ENCODE measurements at places on chromosomes 2 and 18.

DNA sequence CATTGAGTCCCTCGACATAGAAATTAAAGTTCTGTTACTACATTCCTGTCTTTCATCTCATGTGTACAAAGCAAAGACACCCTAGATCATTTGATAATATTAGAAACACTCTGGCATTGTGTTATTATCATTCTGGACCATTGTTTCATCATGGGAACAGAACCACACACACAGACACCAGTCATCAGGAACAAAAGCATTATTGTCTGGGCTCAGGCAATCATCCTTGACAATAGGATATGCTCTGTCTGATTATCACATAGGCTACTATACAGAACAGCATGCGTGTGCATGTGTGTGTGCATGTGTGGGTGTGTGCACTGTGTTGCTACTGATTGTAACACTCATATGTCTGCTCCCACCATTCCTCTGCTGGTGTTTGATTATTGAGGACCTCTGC lies 242.5 kb downstream of the SH3BP4 start:
- DNase-seq: no peak

GRCh38 chr2:205089958-205090357 lies 544.7 kb downstream of the PARD3B start:
- no peak for DNase-seq

DNA sequence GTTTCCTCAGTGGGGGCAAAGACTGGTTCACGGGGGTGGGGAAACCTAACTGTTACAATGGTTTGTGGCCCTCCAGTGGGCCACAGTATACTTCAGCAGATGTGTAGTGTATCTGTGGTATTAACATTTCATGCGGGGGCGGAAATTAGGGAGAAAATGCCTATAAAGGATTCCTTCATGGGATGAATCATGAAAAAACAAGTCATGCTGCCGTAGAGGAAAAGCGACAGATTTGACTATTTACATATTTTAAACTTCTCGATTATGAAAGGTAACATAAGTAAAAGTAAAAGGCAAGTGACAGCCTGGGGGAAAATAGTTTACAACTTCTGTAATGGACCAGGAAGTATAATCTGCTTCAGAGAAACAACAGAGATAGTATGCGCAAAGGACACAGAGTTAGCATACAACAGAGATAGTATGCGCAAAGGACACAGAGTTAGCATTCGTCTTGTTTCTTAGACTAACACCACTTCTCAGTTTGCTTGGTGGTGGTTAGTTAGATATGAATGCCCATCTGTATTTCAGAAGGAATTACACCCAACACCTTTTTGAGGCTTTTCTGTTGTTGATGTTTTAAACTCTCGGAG lies 41.1 kb downstream of the MRPS9 start:
- no peak for DNase-seq

GRCh38 chr2:235418918-235419317 lies 74.9 kb upstream of the AGAP1 start:
- no peak for DNase-seq

DNA sequence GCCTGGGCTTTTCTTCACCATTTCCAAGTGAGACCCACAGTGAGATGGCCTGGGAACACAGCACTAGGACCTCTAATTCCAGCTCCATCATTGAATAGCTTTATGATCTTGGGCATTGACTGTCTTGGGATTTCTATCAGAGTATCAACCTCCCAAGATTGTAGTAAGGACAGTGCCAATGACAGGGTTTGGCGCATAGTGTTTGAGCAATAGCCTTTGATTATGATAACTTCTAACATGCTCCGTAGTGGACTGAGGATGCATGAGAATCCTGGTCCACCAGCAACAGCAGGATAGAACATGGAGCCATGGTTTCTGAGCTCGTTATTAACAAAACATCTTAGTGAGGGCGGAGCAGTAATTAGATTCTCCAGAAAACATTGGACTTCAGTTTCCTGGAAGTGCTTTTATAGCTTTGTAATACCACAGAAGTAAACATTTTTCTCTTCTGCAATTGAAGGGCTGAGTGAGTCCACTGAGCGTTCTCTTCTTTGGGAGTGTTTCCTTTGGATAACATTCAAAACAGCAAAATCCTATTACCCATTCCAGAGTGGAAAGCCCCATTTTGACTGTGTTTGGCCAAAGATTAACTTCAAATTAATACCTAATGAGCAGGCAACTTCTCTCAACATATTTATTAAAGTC lies 63.7 kb downstream of the IL1R2 start:
- DNase-seq: no peak

DNA sequence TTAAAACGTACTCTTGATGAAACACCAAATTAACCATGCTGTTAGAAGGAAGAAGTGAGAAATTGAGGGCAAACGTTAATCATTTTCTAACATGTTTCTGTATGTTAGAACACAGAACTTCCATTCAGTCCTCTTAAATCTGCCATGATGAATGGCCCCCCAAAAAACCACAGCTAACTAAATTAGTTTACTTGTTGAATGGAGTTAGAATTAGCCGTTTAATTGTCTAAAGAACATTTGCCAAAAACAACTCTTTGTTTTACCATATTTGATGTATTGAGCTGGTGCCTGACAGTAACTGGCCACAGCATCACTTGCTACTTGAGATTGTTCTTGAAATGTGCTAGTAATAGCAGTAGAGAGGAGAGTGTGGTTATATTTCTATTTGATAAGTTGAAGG lies 12.7 kb downstream of the CCNYL1 start:
- no peak for DNase-seq

DNA sequence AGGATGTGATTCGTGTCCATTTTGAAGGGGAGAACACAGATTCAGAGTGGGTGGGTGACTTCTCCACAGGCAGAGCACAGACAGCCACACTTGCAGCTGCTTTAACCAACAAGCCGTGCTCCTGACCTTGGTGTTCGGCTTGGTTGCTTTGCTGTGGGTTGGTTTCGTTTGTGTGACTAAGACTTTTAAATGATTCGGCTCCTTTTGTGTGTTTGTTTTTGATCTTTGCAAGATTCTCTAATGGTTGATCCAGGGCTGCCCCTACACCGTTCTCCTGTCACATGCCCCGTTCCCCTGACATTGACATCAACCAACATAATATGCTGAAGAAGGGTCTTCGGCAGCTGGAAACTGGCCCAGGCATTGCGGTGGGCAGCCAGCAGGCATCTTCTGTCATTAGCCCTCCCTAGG lies 95.9 kb upstream of the MBOAT2 start:
- no peak for DNase-seq

GRCh38 chr2:76556018-76556417 lies 845.3 kb upstream of the GCFC2 start:
- DNase-seq: no peak

DNA sequence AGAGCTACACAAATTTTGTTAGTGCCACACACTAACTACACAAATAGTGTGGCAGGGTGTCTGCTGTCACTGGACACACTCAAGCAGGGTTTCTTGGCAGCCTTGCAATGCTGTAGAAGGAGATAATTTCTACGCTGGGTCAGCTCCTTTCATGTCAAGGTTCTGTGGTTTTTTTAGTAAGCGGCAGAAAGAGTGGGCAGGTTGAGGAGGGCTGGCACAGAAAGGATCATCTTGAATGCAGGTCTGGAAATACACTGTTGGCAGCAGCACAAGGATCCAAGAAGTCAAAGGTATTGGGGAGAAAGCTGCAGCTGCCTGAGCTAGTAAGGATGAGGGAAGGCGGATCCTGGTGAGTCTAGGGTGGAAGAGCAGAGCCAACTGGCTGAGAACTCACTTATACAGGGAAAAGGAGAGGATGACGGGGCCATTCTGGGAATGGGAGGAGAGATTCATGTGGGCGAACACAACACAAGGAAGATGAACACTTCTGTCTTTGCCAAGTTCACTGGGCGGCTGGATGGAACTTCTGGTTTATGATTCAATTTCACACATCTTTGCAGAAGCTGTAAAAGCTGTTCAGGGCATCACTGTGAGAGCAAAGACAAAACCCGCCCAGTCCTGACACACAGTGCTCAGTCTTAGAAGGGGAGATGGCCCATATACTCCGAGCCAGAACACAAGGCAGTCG lies 16.9 kb upstream of the CYRIA start:
- DNase-seq: no peak

- no peak for DNase-seq
Observed at GRCh38 chr18:76426737-76427305, 68.2 kb downstream of the ZNF516 start.

DNA sequence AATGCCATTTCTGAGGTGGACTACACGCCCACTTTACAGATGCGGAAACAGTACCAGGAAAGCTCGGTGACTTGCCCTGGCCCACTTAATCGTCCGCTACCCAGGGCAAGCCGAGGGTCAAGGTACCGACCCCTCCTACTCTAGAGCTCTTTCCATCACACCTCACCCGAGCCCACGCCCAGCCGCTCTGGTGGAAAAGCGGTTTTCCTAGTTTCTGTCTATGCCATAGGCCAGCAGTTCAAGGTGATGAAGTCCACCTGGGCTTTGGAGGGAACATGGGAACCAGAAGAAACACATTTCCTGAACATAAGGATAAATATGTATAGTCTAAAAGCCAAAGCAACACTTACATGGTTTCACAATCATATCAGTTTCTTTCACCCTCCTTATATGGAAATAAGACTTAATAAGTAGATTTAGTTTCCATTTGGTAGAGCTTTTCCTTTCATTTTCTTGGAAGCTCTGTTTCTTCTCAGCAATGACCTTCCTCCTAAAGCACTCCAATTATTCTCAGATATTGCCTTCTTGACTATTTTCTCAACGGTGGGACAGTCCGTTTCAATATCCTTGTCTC lies 567 bp downstream of the VWA3B start:
- no peak for DNase-seq

- DNase-seq: no peak
Observed at GRCh38 chr2:19369341-19369955, 11.0 kb upstream of the OSR1 start.

DNA sequence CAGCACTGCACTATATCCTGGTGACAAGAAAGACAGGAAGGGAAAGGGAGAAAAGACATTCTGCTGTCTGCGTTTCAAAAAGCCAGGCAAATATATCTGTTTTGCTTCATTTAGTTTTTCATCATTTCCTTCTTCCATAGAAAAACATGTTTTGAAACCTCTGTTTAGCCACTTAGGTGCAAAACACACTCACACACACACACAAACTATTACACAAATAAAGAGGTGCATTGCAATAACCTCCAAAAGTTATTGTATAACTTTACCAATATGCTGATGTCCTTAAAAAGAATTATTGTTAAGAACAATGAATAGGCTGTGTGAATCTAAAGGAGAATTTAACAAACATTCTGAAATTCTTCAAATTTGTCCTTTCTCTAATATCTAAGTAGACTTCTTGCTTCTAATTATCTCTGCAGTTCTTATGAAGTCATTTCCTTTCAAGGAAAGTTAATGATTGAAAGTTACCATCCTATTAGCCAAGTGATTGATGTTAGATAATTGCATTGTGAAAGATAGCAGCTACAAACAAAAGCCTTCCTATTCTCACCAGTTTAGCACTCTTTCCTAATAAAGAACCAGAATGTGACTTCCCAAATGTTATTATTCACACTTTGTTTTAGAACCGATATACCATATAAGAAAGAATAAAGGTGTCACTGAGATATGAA lies 516.7 kb downstream of the KCNJ3 start:
- DNase-seq: no peak

DNA sequence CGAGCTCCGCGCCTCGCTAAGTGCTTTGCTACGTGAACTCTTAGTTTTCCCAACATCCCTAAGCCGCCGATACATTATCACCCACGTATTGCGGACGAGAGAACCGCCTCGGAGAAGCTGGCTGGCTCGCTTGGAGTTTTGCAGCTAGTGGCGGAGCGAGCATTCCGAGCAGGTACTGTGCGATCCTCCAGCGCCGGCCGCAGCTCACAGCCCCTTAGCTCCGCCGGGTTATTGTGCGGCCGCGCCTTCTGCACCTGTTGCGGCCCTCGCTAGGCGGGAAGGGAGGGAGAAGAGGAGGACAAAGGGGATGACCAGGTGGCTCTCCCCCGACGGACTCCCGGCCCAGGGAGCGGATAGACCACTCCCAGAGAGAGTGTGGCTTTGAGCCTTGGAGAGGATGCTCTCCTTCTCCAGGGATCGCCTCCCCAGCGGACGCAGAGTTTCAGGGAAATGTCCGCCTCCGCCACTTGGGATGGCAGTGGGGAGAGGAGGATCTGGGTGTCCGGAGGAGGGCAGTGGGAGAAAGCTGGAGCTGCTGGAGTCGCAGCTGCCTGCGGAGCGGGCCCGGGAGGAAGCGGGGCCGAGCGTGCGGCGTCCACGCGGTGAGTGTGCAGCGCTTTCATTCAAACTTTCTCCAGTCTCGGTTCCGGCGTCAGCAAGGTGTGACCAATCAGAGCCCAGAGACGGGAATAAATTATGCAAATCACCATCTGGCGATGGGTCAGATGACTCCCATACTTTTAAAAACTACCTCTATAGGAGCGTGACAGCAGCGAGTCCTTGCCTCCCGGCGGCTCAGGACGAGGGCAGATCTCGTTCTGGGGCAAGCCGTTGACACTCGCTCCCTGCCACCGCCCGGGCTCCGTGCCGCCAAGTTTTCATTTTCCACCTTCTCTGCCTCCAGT lies at the start of gene LIPG:
TSS of gene LIPG (plus strand) at position 769 of the 905 bp plus-strand sequence. CDS start 252 bp downstream, outside the sequence.
- no peak for DNase-seq

GRCh38 chr2:190562121-190562520 lies 27.6 kb upstream of the NEMP2 start:
- no peak for DNase-seq

- DNase-seq: no peak
Observed at GRCh38 chr2:67652679-67653078, 255.5 kb downstream of the ETAA1 start.

DNA sequence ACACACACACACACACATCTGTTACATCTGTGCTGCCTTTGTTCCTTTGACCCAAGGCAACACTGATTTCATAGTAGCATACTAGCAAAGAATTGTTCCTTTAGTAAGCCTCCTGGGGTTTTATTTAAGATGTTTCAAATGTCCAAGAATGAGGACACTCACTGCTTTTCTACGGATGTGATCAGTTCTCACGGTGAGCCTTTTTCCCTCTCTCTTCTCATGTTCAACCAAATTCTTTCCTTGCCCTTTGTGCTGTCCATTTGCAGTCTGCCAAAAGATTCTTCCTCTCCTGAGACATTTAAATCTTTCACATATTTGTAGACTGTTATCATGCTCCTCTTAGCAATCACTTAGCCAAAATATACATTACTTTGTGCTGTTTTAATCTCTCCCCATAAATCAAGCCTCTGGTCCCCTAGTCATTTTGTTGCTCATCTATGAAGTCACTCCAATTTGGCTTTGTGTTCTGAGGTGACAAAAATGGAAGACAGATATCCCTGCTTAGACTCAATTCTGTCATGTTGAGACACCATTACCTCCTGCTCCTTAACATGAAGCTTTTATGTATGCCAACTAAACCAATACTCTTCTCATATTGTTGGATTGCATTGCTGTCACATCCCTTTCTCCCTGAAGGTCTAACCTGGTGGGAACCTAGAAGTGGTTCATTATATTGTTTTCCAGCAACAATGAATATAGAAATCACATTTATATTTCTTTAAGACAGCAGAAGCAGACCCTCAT lies 1605.3 kb upstream of the ACVR2A start:
- DNase-seq: no peak

DNA sequence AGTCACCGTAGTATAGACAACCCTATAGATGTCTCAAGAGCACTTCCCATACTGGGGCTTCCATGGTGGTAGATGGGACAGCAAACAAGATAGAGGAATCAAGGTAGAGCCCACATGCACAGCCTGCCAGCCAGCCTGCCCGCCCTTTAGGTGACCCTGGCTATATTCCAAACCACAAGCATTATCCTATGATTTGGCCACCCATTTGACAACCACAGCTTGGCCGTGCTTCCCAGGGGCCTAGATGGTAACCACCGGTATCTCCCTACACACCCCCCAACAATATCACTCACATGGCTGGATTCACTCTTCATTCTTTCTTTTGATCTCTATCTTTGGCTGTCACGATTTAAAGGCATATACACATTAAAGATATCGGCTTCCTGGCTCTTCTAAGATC lies 85.3 kb downstream of the CDK15 start:
- no peak for DNase-seq

All from stimulated activated CD8-positive, alpha-beta memory T cell treated with anti-CD3 and anti-CD28 coated beads, Interleukin-7, amount 100 ng/mL, for 1 hour (primary cell).